ENCODE measurements at places on chromosomes 1 and 21. TPM values are rescaled to one million over a fixed set of nuclear protein-coding genes. Genes with fewer than 3 reads are reported as not detected.

Gene OR2M3
- total RNA-seq = not detected

Gene VWA1
- total RNA-seq = 6.1 TPM

Gene LDLRAP1
- total RNA-seq = 24.7 TPM

Gene ATP1A4
- total RNA-seq = not detected

Gene MEF2D
- 57.3 TPM for total RNA-seq

Gene FCGR3A
- total RNA-seq = not detected

Gene CD48
- not detected for total RNA-seq

Gene MCOLN3
- total RNA-seq = not detected

Gene ACTN2
- total RNA-seq = 0.28 TPM

Gene DENND2D
- 0.42 TPM for total RNA-seq

Gene MPZ
- 2.0 TPM for total RNA-seq

Gene CCT8
- 213 TPM for total RNA-seq

Gene LRRC71
- total RNA-seq = 1.2 TPM

Gene NBPF8
- 15.7 TPM for total RNA-seq

Gene OR6N1
- total RNA-seq = not detected

Gene ADCY10
- not detected for total RNA-seq

Gene CFHR1
- not detected for total RNA-seq

Gene CCT3
- total RNA-seq = 330 TPM

Gene ADAMTSL4
- total RNA-seq = 0.73 TPM

Gene TACSTD2
- total RNA-seq = 30.7 TPM

Gene REN
- total RNA-seq = not detected

Gene LDLRAD1
- not detected for total RNA-seq

Gene DCDC2B
- total RNA-seq = not detected

Gene S100A7A
- not detected for total RNA-seq

Gene AMY2A
- total RNA-seq = not detected

Gene GJA5
- 0.55 TPM for total RNA-seq

Gene ZNF697
- total RNA-seq = 14.1 TPM

Gene FMO5
- total RNA-seq = 0.60 TPM

Gene KCNK1
- 1.0 TPM for total RNA-seq

Gene BACE2
- total RNA-seq = 128 TPM

Gene C1orf87
- total RNA-seq = not detected

Gene COL16A1
- total RNA-seq = 2.7 TPM

Gene KRTAP20-4
- total RNA-seq = not detected

Gene CORT
- not detected for total RNA-seq

Gene CDCA8
- total RNA-seq = 43.7 TPM

Gene FAM177B
- total RNA-seq = not detected

Gene KCNE2
- total RNA-seq = not detected

Gene BMP8B
- not detected for total RNA-seq

Gene PRAMEF6
- not detected for total RNA-seq

Gene MYOM3
- total RNA-seq = 0.18 TPM

Gene ELAVL4
- total RNA-seq = not detected

Gene FAM151A
- total RNA-seq = not detected

Gene FAM110D
- 5.1 TPM for total RNA-seq

Gene IL19
- not detected for total RNA-seq

Gene KCNH1
- total RNA-seq = not detected

Gene CLDN17
- total RNA-seq = not detected

Gene GBP4
- total RNA-seq = 7.6 TPM

Gene CD101
- total RNA-seq = 0.97 TPM

Gene LHX8
- not detected for total RNA-seq

Gene RAB3GAP2
- total RNA-seq = 37.0 TPM

Gene BRDT
- not detected for total RNA-seq

Gene NFIA
- 47.0 TPM for total RNA-seq

Gene FCRL5
- total RNA-seq = not detected

Gene SPSB1
- total RNA-seq = 50.9 TPM

Gene CPT2
- 11.6 TPM for total RNA-seq

Measured in endothelial cell of umbilical vein (primary cell).